ENCODE measurements at places on chromosomes 1 and 21. TPM values are rescaled to one million over a fixed set of nuclear protein-coding genes. Genes with fewer than 3 reads are reported as not detected.
A peak's percentile ranks its signal among the peaks of the same experiment; 100 is the strongest.

GRCh38 chr1:109629372-109630030, 9.9 kb downstream of the AMPD2 start:
- no peak for DNase-seq

GRCh38 chr1:65952696-65953095, 160.0 kb downstream of the PDE4B start:
- DNase-seq: peak; percentile 42

GRCh38 chr1:32525053-32525452, 14.2 kb upstream of the ZBTB8A start:
- peak; percentile 11 for DNase-seq

GRCh38 chr1:2594001-2594640, 7.5 kb downstream of the PRXL2B start:
- peak; percentile 34 for DNase-seq

GRCh38 chr1:65420590-65421350, at the start of the genes LEPR and LEPROT:
TSS of gene LEPR (plus strand) at chr1:65420668. CDS start at chr1:65565566, 144,898 bp downstream.
TSS of gene LEPROT (plus strand) at chr1:65420668. CDS start at chr1:65420725, 57 bp downstream.
- DNase-seq: peak; percentile 65

GRCh38 chr1:180935326-180936109, 22.8 kb downstream of the KIAA1614 start:
- no peak for DNase-seq

Gene REN
- not detected for polyA plus RNA-seq

DNA sequence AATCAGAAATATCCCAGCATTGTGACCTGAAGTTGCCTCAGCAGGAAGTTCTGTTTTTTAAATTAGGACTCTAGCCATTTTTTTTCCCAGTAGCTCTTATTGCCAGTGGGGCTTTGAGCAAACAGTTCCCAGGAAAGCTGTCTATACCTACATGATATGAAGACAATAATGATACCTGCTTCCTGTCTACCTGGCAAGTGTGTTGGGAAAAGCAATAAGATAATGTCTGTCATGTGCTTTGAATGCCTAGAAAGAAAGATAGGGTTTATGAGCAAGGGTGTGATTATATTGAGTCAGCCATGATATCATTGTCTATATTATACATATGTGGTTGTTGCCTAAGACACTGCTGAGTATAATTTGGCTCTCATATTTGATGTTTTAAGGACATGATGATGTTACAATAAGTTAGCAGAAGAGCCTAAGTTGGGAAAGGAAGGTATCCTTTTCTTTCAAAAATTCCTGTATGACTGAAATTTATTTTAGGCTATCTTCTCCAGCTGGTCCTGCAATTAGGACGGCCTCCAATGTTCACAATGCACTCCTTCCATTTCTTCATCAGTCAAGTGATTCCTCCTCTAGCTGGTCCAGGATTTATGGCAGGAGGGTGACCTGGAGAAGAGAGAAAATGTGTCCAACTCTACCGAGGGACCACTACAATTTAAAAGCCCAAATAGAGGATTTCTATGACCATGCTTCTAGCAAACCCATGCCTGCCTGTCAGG, 99.6 kb upstream of the CDC42BPA start:
- DNase-seq: peak; percentile 30

Gene IL12RB2
- polyA plus RNA-seq: not detected

Gene DNAJC6
- polyA plus RNA-seq: 2.5 TPM

DNA sequence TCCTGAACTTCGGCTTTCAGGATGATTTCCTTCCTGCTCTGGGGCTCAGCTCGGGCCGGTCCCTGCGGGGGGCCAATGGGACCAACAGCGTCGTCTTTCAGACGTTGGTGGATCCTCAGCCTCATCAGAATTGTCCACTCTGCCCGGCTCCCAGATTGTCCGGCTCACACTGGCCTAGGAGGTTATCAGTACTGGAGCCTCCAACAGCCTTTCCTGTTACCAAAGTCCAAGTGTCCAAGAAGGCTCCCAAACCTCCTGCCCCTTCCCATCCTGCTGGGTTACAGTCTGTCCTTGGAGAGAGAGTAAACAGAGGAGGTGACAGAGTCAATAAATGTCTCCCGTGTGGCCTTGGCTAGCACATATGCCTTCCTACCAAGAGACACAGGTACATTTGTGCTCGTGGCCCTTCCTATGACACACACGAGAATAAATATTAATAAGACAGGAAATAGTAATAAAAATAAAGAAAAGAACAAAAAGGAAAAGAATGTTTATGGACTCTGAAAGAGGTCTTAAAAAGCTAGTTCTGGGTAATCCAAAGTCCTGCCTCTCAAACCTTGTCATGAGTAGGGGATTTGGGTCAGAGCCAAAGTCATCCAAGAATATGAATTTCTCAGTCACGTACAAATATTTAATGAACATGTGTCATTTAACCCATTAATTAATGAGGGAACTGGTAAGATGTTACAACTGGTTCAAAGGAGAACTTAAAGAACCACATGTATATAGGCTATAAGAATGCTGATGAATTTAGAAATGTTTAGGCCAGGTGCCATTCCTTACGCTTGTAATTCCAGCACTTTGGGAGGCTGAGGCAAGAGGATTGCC, 80.8 kb upstream of the SLC2A1 start:
- no peak for DNase-seq

DNA sequence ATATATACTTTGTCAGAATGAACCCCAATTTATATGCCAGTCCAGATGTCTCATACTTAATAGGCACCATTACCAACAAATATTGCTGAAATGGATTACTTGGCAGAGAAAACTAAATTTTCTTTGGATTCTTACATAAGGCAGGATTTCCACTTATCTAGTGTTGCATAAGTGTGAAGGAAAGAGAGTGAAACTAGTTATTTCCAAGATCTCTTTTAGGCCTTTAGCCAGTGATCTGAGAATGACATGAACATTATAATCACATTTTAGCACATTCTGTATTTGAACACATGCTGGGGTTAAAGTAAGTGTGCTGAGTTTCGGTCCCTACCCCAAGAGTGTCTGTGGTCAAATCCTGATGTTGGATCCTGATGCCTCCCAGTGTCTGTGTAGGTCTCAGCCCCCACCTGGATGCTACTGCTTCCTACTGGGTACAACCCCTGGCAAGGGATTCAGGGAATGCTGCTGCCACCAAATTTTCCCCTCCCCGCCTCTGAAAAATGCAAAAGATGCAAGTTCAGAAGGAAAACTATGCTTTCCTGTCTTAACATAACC, 11.2 kb downstream of the DDAH1 start:
- DNase-seq: peak; percentile 39

DNA sequence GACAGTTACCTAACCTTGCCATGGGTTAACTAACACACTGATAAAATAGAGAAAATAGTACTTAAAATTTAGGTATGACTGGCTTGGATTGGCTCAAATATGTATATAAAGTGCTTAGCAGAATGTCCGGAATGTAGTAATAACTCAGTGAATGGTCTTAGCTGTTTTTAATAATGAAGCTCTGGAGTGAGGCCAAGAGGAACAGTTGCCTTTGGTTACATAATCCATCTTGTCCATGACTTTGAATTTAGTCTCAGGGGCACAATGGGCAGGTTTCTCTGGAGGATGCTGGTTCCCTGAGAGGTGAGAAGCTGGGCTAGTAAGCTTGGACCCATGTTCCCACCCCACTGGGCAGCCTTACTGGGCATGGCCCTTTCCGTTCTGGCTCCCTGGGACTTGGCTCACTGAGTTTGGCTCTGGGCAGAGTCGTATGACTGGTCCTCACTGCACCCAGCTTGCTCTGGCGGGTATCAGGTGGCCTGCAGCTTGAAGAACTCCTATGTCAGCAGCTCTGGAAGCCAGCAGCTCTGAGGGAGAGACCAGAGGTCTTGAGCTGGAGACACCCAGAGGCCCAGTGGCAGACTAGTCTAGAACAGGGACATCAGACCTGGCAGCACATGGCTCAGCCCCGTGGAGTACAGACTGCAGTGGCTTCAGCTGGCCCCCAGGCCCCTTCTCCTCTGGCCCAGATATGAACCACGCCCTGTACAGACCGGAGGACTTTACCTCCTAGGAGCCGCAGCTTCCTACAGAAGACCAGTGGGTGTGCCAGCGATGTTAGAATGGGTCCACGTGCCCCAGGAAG, 40.4 kb downstream of the TENT5C start:
- DNase-seq: peak; percentile 33

Gene MAP3K6
- 17.9 TPM for polyA plus RNA-seq

GRCh38 chr1:107141491-107142126, 770 bp downstream of the NTNG1 start:
- peak; percentile 72 for DNase-seq

- no peak for DNase-seq
These were observed 51.4 kb downstream of the LRRC8B start for GRCh38 chr1:89576013-89576412.

DNA sequence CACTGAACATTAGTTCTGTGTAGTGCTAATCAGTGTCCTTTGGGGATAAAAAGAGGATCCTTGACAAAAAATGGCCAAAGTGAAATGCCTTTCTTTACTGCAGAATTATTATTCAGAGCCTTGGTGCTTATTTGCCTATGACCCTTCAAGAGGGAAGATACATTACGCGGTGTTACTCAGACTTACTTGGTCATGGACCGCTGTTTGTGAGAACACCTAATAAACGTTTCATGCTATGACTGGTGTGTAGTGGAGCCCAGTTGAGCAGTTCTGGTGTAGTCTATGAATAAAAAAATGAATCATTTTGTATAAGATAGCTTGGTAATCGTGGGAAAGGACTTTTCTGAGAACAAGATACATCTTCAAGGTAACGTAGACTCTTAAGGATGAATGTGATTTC, 8.3 kb downstream of the NFYC start:
- DNase-seq: no peak

GRCh38 chr1:68516066-68516465, 19.2 kb upstream of the DEPDC1 start:
- DNase-seq: peak; percentile 13

DNA sequence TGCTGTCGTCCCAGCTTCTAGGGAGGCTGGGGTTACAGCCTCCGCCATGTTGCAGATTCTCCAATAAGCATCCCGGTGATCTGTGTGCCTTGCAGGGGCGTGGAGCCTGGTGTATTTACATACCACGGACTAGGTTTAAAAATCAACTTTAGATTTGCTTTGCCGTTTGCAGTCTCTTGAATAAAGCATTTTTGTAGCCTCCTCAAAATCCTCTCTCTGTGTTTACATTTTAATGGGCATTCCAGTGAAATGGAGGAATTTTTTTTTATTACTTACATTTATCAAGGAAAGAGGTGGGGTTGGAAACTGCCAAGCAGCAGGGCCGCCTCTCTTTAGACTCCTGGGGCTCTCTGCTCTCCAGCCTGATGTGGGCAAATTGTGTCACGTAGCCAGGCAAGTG, 437.5 kb upstream of the VAMP3 start:
- no peak for DNase-seq

GRCh38 chr1:57989877-57990276, 556.6 kb downstream of the OMA1 start:
- DNase-seq: no peak

Gene LCE6A
- polyA plus RNA-seq: not detected

DNA sequence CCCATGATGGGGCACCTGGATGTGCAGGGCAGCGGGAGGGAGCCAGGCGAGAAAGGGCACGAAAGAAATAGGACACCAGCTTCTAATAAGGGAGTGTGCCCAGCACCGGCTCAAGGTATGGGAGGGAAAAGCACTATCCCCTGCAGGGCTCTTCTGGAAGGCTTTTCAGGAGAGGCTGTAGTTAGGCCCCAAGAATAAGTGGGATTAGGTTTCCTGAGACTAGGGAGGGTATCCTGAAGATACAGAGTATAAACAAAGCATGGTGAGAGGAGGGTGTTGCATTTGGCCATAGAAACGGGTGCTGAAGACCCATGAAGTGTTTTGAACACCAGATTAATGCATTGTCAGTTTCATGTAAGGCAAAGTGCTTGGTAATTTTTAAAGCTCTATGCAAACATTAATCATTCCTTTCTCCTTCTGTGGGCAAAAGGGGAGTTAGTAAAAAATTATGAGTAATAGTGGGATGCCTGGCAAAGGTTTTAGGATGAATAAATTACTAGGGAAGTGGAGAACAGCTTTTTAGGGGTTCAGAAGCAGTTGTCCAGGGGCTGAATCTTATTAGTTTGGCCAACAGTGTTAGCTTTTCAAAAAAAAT, 74.0 kb downstream of the SYT6 start:
- no peak for DNase-seq

Gene ELF3
- not detected for polyA plus RNA-seq

Gene SLC26A9
- polyA plus RNA-seq: not detected

Gene INAVA
- not detected for polyA plus RNA-seq

DNA sequence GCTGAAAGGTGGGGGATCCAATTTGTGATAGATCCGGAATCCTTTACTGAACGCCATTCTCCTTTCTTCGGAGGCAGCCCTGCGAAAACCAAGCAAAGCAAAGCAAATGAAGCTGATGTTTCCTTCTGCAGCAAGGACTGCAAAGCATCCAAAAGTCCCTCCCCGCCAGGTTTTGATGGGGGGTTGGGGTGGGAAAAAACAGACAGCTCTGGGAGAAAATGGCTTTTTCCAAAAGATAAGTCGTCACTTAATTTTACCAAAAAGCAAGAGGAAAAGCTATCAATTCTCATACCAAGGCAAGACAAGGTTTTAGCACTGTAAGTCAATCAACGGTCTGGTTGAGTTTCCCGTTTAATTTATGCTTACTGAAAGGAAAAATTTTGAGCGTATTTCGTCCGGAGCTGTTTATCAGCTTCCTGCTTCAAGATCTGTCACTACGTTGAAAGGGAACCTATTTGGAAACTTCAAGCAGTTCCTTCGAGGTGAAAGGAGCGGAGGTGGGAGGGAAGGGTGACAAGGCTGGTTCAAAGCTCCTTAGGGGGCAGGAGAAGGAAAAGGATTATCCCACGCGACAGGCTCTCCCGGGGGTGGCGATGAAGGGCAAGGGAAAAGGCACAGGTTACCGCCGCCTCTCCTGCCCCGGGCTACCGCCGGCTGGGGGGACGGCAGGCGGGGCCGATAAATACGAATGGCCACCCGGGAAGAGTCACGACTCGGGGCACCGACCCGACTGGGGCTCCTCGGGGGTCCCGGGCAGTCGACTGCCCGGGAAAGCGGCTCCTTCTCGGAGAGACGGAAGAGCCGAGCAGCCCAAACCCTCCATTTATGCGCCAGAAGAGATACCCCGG, 750 bp downstream of the SYNJ1 start:
- peak; percentile 54 for DNase-seq

DNA sequence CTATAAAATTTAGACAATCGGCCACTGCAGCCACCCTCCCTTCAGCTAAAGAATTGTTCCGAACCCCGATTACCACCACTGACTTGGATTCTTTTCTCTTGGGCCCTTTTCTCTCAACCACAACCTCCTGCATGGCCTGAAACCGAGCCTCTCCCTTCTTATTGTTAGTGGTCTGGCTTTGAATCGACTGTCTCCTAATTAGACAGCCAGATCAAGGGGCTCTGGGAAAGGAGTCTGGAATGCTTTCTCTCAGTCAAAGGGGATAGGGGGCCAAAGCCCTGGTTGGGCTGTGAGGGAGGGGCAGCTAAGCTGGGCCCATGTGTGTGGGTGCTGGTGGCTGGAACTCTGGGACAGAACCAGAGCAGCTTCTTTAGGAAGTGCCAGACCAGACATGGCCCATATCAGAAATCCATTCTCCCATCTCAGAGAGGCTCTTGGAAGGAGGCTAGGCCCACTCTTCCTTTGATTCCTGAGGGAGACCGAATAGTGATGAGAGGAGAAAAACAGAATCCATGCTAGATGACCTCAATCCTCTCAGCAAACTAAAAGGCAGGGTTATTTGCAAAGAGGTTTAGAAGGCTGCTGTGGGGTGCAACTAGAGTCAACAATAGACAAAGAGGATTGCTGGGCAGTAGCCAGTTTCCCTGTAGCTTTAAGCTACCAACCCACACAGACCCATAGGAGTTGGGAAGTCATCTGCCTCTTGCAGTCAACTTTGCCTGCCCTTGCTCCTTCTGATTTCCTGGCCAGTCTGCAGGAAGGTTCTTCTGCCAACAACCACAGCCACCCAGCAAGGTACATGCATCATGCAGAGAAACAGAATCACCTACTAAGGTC, 117.6 kb downstream of the AK5 start:
- no peak for DNase-seq

Gene CELA3A
- not detected for polyA plus RNA-seq

GRCh38 chr1:54850069-54850730, 36.8 kb downstream of the DHCR24 start:
- peak; percentile 74 for DNase-seq
